ENCODE measurements at places on chromosomes 7 and 10. TPM values are rescaled to one million over a fixed set of nuclear protein-coding genes. Genes with fewer than 3 reads are reported as not detected.

NEUROG3 gene
- total RNA-seq: not detected

MYH16 gene
- not detected for total RNA-seq

ITGB8 gene
- total RNA-seq: 0.12 TPM

GCK gene
- not detected for total RNA-seq

DNA sequence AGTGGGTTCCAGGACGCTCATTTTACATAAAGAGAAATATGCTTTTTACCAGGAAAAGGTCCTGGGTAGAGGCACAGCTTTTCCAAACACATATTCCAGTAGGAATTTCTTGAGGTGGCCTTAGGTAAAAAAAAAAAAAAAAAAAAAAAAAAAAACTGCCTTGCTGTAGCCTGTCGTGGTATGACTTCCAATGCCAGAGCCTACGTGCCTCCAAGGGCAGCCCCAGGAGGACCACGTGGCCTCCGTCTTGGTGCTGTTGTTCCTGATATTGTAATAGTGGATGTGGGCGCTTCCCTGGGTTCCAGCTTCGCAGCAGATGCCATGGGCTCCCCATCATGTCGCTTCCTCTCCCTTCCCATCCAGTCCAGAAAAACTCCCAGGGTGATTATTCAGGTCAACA, 49.3 kb downstream of the PRKAG2 start:
- DNase-seq: peak; percentile 15

- DNase-seq: no peak
Observed at GRCh38 chr7:47026780-47027361, 555.0 kb downstream of the TNS3 start.

- peak; percentile 96 for DNase-seq
Observed at GRCh38 chr7:74479961-74480829, 26.5 kb downstream of the GTF2IRD1 start.

- DNase-seq: no peak
Observed at GRCh38 chr7:118974836-118975235, 750.3 kb downstream of the ANKRD7 start.

- no peak for DNase-seq
Observed at GRCh38 chr7:51275532-51275931, 41.1 kb downstream of the COBL start.

- no peak for DNase-seq
Observed at GRCh38 chr7:57181281-57181680, 49.0 kb upstream of the ZNF479 start.

DNA sequence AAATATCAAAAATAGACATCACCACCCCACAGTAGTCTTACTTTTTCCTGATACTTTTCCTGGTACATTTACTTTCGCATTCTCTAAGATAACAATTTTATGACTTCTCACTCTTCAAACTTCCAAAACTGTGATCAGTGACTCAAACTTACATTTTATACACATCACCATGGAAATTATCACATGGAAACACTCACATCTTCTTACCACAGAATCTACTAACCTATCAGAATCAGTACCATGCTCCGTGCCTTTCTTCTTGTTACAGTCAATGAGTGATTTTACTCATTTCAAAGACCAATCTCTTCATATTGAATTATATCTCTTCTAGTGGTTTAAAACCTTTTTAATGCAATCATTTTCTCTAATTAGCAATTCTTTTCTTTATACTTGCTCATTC, 120.3 kb downstream of the PTEN start:
- no peak for DNase-seq

GRCh38 chr7:34337163-34337562, 320.9 kb upstream of the NPSR1 start:
- no peak for DNase-seq

DNA sequence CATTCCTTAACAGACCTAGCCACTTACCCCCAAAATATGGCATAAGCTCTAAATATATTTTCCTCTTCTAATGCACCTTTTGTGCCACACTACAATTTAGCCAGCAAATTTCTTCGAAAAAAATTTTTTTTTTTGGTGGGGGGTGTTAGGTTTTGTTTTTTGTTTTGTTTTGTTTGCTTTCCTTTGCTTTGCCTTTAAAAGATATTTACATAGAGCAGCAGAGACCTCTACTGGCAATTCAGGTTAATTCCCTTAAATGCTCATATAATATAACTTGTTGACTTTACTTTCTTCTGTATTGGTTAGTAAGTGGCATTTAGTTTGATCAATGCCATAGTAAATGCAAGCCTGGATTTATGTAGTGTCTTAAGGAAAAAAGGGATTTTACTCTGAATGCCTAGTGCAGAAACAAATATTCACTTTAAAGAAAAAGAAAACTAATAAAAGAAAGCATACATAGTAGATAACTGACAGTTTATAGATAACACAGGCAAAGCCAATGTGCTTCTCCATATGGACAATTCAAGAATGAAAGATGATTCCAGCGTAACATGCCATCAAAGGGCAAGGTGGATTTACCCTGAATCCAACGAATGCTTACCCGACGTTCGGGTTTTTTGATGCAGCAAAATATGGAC, 1250.6 kb downstream of the GATA3 start:
- no peak for DNase-seq

DNA sequence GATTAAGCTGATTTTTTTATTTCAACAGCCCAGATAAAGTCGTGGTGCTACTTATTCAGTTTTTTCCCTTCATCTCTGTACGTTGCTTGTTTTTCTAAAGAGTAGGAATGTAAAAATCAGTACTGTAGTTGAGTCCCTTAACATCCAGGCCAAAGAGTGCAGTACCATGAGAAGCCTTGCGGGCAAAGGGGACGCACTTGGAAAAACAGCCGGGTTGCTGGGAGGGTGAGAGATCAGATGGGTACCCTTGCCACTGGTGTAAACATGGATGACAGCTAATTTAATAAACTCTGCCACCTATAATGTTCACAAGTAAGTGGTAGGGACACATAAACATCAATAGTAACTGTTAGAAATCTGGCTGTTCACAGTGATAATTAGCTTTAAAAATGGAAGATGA, 175.9 kb downstream of the POU6F2 start:
- no peak for DNase-seq

- DNase-seq: no peak
Observed at GRCh38 chr10:61539876-61540275, 86.7 kb upstream of the TMEM26 start.

All from psoas muscle (tissue), 8 donors.